ENCODE measurements at places on chromosomes 6 and 20.

DNA sequence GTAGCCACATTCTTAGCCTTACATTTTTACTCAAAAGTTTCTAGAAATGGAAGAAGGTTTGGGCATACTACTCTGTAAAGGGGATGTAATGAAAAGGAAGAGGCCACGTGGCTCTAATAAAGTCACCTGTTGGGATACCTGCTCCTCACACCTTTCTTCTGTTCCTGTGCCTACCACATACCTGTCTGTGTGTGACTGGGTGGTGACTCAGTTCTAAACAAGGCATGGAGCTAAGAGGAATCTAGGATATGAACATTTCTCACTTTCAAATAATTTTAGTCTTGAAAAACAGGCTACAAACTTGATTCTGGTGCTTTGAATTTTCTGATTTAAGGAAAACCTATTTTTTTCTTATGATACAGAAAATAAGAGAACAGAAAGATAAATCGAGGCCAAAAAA is 363.6 kb downstream of the RFPL4B start:
- no peak for DNase-seq

GRCh38 chr6:118253741-118254140 is 294.4 kb upstream of the PLN start:
- DNase-seq, result no peak

DNA sequence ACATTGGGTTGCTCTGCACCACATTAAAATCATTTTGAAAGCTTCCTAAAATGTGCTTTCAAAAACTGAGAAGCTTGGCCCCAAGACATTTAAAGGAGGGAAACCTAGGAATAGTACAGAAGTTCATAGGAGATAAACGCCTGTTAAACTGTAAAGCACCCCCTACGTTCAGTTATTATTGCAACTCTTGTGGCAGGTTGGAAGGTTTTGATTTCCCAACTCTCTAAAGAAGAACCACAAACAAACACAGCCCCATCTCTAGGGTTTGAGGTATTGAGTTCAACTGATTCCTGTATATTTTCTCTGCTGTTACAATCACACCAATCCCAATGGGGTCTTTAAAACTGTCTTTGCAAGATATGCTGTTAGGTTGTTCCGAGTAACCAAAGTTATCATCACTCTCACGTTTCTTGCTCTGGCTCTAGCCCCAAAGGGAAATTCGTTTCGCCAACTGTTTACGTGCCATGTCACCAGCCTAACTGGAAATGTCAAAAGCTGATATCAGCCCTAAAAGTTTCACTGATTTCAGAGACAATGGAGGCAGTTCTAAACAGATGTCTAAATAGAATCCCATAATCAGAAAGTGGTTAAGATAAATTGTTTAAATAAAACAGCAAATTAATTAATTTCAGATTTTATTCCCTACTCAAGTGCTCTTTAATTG is 12.1 kb downstream of the TFAP2A start:
- no peak for DNase-seq

- DNase-seq, result no peak
These were observed 18.6 kb downstream of the ADGRF1 start for GRCh38 chr6:47023573-47023972.

- DNase-seq, result peak; percentile 23
These were observed 24.2 kb upstream of the EXOC2 start for GRCh38 chr6:717135-717534.

GRCh38 chr20:55964790-55965189 is 40.5 kb downstream of the CBLN4 start:
- no peak for DNase-seq

GRCh38 chr6:124670801-124671200 is 291.4 kb upstream of the RNF217 start:
- no peak for DNase-seq

DNA sequence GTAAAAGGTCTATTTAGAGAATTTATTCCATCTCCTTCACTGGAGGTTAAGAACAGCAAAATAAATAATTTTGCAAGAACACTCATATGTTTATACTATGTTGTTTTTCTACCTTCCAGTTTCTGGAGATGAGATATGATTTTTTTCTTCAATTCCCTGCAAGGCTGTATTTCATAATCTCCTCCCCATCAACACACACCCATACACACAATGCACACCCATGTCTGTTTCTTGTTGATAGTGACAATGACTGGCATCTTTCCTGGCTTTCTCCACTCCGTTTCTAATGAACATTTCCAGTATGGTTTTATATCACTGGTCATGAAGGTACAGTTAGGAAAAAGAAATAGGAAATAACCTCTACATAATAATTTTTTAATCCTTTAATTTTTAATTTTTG is 202.1 kb downstream of the ARHGAP18 start:
- no peak for DNase-seq

DNA sequence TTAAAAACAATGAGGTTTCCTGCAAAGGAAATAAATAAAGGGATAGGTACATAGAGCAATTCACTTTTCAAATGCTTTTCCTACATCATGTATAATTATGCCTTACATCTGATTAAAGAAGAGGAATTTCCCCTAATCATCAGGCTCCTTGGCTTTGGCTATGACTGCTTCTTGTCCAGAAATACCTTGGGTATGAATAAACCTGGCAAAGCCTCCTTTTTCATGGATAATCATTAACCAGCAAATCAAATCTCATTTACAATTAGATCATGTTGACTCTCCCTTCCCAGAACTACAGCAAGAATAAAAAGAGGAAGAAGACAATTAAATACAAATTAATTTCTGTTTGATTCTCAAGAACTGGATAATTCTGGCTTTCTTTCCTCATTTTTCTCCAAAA is 58.0 kb upstream of the CD2AP start:
- DNase-seq, result no peak

DNA sequence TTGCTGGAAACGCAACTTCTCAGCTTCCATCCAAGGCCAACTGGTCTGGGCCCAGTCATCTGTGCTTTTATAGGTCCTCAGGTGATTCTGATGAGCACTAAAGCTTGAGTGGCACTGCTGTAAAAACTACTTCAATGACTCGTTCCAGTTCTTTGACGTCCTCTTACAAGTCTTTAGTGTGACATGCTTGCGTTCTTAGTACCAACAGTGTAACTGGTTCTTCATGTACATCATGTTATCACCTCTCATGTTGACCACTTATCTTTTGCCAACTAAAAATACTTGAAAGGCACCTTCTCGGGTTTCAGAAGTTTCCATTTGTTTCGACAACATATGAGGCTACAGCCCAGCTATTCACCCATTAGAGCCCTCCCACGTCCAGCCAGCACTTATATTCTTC is 468.9 kb downstream of the PRKN start:
- no peak for DNase-seq

GRCh38 chr6:166960609-166960978 is 4.2 kb upstream of the RNASET2 start:
- no peak for DNase-seq

- DNase-seq, result no peak
These were observed 654.1 kb upstream of the NOX3 start for GRCh38 chr6:156109713-156110112.

DNA sequence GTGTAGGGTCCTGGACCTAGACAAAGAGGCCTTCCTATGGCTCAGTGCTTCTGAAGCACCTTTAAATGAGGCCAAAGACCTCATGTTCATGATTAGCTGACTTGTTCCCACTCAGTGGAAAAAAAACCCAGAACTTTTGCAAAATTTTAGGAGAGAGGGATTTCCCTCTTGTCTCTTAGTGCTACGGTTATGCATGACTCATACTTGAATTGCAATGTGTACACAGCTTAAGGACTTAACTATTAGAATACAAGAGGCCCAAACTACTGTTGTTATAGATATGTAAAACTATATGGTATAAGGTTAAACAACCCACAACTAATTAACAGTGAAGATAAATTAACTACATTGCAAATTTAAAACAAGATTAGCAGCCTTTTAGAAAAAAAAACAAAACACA is 32.3 kb upstream of the HLA-A start:
- DNase-seq, result no peak

DNA sequence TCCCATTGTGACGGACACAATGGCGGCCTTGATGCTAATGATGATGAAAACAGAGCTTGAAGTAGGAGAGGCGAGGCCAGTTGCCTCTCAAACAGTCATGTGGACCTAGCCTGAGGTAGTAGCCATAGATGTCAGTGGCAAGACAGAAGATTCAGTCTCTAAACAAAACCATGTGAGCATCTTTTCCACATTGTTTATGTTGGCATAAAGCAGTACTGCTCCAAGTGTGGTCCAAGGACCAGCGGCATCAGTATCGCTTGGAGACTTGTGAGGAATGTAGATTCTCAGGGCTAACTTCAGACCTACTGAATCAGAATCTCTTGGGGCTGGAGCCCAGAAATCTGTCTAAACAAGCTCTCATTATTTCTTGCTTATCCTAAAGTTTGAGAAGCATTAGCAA is 312.8 kb upstream of the JAG1 start:
- no peak for DNase-seq

DNA sequence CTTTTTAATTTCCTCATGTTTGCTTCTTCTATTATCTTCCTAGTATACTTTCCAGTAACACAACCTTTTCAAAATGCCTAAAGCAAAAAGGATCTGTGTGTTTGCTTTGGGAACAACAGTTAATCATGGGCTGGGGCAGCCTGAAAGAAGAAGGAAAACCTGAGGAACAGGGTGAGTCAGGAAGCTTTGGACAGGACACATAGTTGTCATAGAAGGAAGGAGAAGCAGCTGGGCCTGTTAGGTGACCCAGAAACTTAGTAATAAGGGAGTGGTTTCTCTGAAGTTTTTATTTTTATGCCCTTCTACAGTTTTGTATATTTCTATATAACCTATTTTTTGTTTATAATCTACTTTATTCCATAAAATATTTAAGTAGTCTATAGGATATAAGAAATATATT is 61.4 kb downstream of the CD24 start:
- DNase-seq, result no peak

- DNase-seq, result no peak
These were observed 69.4 kb downstream of the FYN start for GRCh38 chr6:111803804-111804203.

DNA sequence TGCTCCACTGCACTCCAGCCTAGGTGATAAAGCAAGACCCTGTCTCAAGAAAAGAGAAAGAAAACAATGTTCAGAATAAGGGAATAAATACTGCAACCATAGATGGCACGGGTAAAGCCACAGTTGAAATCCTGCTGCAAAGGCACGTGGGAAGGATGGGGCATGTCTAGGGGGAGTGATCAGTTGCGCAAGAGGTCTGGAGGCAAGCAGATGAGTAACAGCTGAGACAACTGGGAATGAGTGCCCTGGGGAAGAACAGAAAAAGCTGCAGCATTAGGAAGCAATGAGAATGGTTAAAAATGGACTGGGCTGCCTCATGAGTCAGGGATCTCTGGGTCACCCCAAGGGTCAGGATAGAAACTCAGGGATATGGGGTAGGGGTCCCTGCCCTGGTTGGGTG is 96.3 kb downstream of the GMPR start:
- no peak for DNase-seq

DNA sequence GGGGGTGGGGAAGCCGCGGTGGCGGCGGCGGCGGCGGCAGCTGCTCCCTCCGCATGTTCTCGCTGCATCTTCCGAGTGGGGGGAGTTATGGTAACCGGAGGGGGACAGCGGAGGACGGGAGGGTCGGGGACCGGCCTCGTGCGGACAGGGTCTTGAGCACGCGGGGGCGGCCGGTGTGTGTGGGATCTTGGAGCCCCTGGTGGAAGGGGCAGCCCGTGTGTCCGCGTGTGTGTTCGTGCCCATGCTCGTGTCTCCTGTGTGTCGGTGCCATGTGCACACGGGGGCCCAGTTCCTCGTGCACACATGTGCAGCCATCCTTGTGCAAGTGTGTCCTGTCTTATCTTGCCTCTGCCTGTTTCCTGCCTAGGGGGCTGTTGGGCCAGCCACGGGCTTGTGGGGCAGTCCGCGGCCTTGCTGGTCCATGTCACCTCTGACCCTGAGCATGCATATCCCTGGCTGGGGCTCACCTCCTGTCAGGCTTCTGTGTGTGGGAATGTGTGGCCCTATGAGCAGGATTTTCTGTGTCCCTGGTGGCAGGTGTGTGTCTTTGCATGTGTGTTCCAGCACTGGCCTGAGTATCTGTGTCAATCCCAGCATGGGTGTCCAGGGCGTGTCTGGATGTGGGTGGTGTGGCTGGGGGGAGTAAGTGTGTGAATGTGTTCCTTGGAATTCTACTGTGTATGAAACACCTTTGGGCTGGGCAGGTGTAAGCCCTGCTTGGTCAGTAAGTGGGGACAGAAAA is 8.5 kb downstream of the SYNGAP1 start:
- DNase-seq, result peak; percentile 80

DNA sequence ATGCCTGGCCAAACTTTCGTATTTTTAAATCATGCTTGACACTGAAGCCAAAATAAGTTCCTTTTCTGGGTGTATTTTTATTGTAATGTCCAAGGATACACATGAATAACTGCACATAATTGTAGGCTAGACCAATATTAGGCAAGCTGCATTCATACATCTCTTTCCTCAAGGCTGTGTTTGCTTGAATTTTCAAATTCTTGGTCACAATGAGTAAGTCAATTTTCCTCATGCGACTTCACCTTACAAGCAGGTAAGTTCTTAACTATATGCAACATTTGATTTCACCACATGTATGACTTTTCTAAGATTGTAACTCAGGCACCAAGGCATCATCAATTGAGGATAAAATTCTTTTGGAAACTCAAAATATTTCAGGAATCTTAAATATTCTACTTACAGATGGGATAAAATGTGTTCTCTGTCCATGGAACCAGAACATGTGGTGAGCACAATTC is 112.4 kb upstream of the ZNF217 start:
- no peak for DNase-seq

DNA sequence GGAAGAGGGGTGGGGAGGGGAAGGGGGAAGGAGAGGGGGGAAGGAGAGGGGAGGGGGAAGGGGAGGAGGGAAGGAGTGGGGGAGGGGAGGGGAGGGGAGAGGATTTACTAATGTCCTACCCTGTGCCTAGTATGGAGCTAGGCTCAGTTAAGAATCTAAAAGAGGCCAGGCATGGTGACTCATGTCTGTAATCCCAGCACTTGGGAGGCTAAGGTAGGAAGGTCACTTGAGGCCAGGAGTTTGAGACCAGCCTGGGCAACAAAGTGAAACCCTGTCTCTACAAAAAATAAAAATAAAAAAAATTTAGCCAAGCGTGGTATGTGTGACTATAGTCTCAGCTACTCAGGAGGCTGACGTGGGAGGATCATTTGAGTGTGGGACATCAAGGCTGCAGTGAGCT is 13.0 kb downstream of the UBE2J1 start:
- DNase-seq, result no peak

DNA sequence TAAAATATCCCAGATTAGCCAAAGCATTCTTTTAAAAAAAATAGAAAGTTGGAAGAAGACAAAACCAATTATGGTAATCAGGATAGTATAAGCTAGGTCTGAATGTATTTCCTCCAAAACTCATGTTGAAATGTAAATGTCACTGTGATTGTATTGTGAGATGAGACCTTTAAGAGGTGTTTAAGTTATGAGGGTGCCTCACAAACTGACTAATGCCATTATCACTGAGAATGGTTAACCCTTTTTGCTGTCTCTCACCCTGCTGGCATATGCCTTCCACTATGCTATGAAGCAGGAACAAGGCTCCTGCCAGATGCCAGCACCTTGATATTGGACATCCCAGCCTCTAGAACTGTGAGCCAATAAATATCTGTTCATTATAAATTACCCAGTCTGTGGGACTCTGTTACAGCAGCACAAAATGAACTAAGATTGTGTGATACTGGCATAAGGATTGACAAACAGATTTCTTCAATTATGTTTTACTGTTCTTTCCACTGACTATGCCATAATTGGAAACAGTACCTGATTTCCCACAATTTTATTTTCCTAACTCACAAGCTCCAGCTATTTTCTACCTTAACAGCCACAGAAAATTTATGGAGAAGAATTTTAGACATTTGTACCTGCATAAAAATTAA is 63.8 kb downstream of the IBTK start:
- DNase-seq, result no peak
